Hair follicular keratinocyte (primary cell): ENCODE measurements at places on chromosomes 6 and 20. TPM values are rescaled to one million over a fixed set of nuclear protein-coding genes. Genes with fewer than 3 reads are reported as not detected.

Gene APOBEC2
- total RNA-seq = not detected in 2 replicates

Gene RHAG
- not detected in 2 replicates for total RNA-seq

Gene DNAAF9
- 6.3 and 7.7 TPM in 2 replicates for total RNA-seq

Gene DEFB115
- total RNA-seq = not detected in 2 replicates

Gene ASCC3
- total RNA-seq = 43.7 and 44.3 TPM in 2 replicates

Gene TAGAP
- not detected in 2 replicates for total RNA-seq

Gene TSPO2
- total RNA-seq = not detected in 2 replicates

Gene GSTA3
- total RNA-seq = not detected in 2 replicates

Gene RNF144B
- 12.2 and 16.9 TPM in 2 replicates for total RNA-seq

Gene DACT2
- 0.16 and 0.57 TPM in 2 replicates for total RNA-seq

Gene SLPI
- 13.8 and 27.3 TPM in 2 replicates for total RNA-seq

Gene TRIM15
- not detected in 2 replicates for total RNA-seq

Gene SNPH
- 5.7 and 7.2 TPM in 2 replicates for total RNA-seq

Gene SCRT2
- total RNA-seq = not detected in 2 replicates

Gene FAM50B
- total RNA-seq = 6.6 and 7.9 TPM in 2 replicates

Gene TRERF1
- 3.5 and 4.1 TPM in 2 replicates for total RNA-seq

Gene SLC35D3
- not detected in 2 replicates for total RNA-seq

Gene BAK1
- 38.7 and 42.7 TPM in 2 replicates for total RNA-seq

Gene PERP
- 229 and 343 TPM in 2 replicates for total RNA-seq

Gene GSTA1
- not detected in 2 replicates for total RNA-seq

Gene VSX1
- total RNA-seq = not detected in 2 replicates

Gene NR2E1
- not detected in 2 replicates for total RNA-seq

Gene TSBP1
- total RNA-seq = not detected in 2 replicates

Gene FAM83C
- total RNA-seq = 0.62 and 1.0 TPM in 2 replicates

Gene SLC22A2
- not detected in 2 replicates for total RNA-seq

Gene MOG
- total RNA-seq = not detected in 2 replicates

Gene MYL9
- total RNA-seq = 2.7 and 8.3 TPM in 2 replicates

Gene BMP2
- total RNA-seq = 5.6 and 9.9 TPM in 2 replicates

Gene TMEM151B
- under 0.01 TPM in 1 of 2 replicates, not detected in the other for total RNA-seq

Gene KLHDC3
- total RNA-seq = 61.0 and 76.7 TPM in 2 replicates

Gene SH3BGRL2
- total RNA-seq = 2.1 and 2.3 TPM in 2 replicates

Gene SRSF12
- total RNA-seq = 0.19 and 1.1 TPM in 2 replicates

Gene UBE2V1
- total RNA-seq = 49.4 and 63.3 TPM in 2 replicates
